ENCODE measurements at places on chromosomes 6 and 20. TPM values are rescaled to one million over a fixed set of nuclear protein-coding genes. Genes with fewer than 3 reads are reported as not detected.

The TMEM200A gene
- not detected for total RNA-seq

The CLPSL2 gene
- not detected for total RNA-seq

The GGTLC1 gene
- not detected for total RNA-seq

The CD24 gene
- total RNA-seq, result 0.30 TPM

The ZBTB12 gene
- total RNA-seq, result 0.57 TPM

The CLPSL1 gene
- total RNA-seq, result not detected

The SALL4 gene
- total RNA-seq, result not detected

The C20orf202 gene
- total RNA-seq, result not detected

The SLC35F1 gene
- total RNA-seq, result not detected

The COL12A1 gene
- total RNA-seq, result 0.05 TPM

The VGLL2 gene
- not detected for total RNA-seq

The DNAH8 gene
- 0.07 TPM for total RNA-seq

GRCh38 chr6:100370265-100370664 is 94.5 kb downstream of the SIM1 start:
- no peaks in the 10 kb centered on the region for H3K4me1 ChIP-seq
- H3K4me3 ChIP-seq, result no peak overlapping the region
- DNase-seq, result no peak
- H3K27ac ChIP-seq, result no peak overlapping the region
- H3K27me3 ChIP-seq, result no peaks in the 10 kb centered on the region
- H3K36me3 ChIP-seq, result no peaks in the 10 kb centered on the region

DNA sequence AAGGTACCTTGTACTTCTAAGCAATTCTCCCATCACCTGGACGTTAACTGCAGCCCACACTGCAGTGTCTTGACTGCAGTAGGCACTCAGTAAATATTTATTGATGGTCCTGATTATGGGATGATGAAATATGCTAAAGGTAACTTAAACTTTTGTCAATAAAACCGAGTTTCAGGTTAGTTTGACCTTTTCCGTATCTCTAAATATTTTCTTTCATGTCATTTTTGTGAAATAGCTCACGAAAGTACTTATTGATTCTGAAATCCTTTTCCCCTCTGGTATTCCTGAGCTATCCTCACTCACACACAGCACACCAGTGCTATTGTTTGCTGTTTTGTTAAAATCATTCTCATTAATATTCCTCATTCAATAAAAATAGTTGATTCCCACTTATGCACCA is 149.4 kb upstream of the ESR1 start:
- H3K36me3 ChIP-seq, result peaks cover 3% of the 10 kb centered on the region
- no peaks in the 10 kb centered on the region for H3K4me1 ChIP-seq
- H3K27ac ChIP-seq, result no peak overlapping the region
- peaks cover 11% of the 10 kb centered on the region for H3K27me3 ChIP-seq
- DNase-seq, result no peak

DNA sequence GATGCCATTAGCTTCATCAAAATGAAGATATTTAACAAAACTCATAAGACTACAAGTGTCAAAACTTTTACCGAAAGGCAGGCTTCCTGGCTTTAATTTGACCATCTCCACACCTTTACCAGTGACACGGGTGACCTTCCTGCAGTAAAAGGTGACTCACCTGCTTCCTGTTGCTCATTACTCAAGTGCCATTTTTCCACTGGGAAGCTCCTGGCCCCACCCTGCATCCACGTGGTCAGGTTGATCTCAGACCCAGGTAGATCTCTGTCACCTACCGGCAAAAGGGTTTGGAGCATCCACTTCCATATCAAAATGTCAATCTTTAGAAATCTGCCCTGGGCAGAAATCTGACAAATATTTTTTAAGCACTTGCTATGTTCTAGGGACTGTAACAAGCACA is 31.9 kb upstream of the CDH4 start:
- DNase-seq, result no peak
- H3K27ac ChIP-seq, result no peak overlapping the region
- H3K36me3 ChIP-seq, result no peaks in the 10 kb centered on the region
- H3K4me3 ChIP-seq, result no peak overlapping the region

DNA sequence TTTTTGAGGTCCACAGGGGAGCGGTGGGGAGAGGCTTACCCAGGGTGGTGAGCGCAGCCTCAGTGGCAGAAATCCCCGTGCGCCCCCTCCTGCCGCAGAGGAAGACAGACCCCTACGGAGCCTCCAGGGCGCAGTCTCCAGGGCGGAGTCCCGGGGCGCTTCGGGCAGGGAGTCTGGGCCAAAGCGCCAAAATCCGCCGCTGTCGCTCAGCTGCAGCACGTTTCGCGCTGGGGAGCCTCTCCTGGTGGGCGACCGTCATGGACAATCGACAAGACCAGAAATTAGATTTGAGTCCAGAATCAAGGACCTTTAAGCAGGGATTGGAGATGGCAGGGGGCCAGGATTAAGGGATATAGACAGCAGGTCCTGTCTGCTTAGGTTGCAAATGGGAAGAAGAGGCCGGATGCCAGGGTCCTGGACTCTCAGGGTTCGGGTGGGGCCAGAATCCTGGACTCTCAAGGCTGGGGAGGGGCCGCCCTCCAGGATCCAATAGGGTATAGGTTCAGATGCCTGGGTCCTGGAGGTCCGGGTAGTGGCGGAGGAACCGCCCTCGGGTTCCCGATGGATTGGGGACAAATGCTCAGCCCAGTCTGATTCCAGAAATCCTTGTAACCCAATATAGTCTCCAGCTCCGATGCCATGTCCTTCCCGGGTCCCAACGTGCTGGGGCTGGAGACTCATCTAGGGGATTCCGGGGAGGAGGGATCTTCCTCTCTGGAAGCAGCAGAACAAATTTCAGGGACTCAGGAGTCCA is 7.9 kb upstream of the HLA-E start:
- peak overlapping the region; percentile 38 for H3K4me3 ChIP-seq
- DNase-seq, result no peak
- H3K4me1 ChIP-seq, result peaks cover 23% of the 10 kb centered on the region
- no peaks in the 10 kb centered on the region for H3K36me3 ChIP-seq
- H3K27me3 ChIP-seq, result peaks cover 50% of the 10 kb centered on the region

GRCh38 chr6:22466665-22467245 is 102.6 kb upstream of the HDGFL1 start:
- no peak overlapping the region for H3K27ac ChIP-seq
- no peaks in the 10 kb centered on the region for H3K36me3 ChIP-seq
- no peaks in the 10 kb centered on the region for H3K27me3 ChIP-seq
- no peak for DNase-seq
- H3K4me3 ChIP-seq, result no peak overlapping the region

- no peak overlapping the region for H3K27ac ChIP-seq
- H3K27me3 ChIP-seq, result no peaks in the 10 kb centered on the region
- no peaks in the 10 kb centered on the region for H3K36me3 ChIP-seq
- no peak overlapping the region for H3K4me3 ChIP-seq
- DNase-seq, result no peak
Measured at GRCh38 chr6:131640100-131640499, 3.0 kb downstream of the ENPP3 start.

DNA sequence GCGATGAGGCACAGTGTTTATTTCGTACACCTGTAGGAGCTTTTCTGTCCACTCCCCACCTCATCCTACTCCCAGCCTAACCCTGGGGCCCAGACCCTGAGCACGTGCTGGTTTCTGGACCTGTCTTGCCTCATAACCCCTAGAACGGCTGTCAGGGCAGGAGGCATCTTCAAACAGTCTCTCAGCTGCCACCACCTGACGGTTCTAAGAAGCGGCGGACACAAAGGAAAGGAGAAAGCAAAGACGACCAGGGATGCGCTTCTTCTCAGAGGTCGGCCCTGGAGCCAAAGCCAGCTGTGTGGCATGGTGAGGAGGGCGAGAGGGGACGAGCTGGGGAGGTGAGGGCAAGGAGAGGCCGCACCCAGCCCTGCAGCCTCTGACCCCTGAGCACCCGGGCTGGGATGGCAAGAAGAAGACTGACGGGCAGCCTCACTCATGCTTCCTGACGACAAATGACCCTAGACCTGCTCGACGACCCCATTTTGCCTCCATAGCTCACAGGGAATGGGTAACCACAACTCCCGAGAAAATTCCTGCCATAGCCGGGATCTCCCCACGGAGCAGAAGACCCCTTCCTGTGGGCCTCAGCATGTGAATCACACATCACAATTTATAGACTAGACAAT is 62.1 kb downstream of the WDR27 start:
- no peaks in the 10 kb centered on the region for H3K4me1 ChIP-seq
- no peak overlapping the region for H3K27ac ChIP-seq
- H3K36me3 ChIP-seq, result peaks cover 6% of the 10 kb centered on the region
- H3K27me3 ChIP-seq, result no peaks in the 10 kb centered on the region
- DNase-seq, result no peak

DNA sequence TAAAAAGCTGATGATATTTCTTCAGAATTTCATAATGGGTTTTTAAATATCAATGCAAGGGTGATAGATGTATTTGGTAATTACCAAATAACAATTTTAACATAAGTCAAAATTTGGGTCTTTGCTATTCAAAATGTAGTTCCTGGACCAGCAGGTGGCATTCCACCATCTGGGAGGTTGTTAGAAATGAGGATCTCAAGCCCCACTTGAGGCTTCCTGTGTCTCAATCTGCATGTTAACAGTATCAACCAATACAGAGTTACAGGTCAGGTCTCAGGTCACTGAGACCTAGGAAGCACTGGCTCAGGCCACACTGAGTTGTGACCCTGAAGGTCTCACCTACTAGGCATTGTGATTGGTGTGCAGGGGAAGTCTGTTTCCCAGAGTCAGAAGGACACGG is 57.2 kb upstream of the MTRF1L start:
- H3K4me3 ChIP-seq, result no peak overlapping the region
- H3K27me3 ChIP-seq, result peaks cover 29% of the 10 kb centered on the region
- no peaks in the 10 kb centered on the region for H3K4me1 ChIP-seq
- H3K36me3 ChIP-seq, result no peaks in the 10 kb centered on the region
- no peak for DNase-seq

DNA sequence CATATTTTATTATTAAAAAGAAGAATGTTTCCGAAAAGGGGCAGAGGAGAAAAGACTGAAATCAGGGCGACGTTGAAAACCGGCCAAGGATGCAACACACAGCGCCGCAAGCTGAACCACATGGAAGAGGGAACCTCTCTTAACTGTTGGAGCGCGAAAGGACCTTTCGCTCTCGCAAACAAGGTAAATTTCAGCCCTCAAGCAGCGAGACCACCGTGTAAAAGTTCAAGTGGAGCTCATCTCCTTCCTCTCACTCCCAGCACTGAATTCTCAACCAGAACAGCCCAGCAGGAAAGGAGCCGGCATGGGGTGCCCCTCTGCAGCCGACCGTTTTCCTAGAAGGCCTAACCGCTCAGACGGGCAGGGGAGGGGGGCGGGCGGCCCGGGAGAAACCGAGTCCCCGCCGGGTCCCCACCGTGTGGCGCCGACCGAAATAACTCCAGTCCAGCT is 621 bp downstream of the GPR63 start:
- no peak overlapping the region for H3K27ac ChIP-seq
- peak overlapping the region; percentile 82 for H3K4me3 ChIP-seq
- H3K27me3 ChIP-seq, result peaks cover 53% of the 10 kb centered on the region
- peaks cover 10% of the 10 kb centered on the region for H3K4me1 ChIP-seq
- no peaks in the 10 kb centered on the region for H3K36me3 ChIP-seq

DNA sequence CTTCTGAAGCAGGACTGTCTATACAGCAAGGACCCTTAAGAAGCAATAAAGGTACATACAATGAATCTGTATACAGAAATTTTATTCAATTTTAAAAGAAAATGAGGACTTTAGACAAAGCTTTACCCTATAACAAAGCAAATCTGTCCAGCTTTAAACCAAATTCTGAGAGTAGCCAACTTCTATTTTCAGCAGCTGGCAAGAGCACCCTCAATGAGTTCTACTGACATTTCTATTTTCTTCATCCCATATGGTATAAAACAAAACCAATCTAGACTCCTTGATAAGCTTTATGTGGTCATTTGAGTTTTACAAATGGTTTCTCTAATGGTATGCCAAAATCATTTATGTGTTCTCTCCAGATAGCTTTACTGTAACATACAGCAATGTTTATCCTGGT is 12.7 kb downstream of the CPNE1 start:
- peaks cover 56% of the 10 kb centered on the region for H3K4me1 ChIP-seq
- no peaks in the 10 kb centered on the region for H3K27me3 ChIP-seq
- H3K27ac ChIP-seq, result no peak overlapping the region
- DNase-seq, result no peak
- peaks cover 19% of the 10 kb centered on the region for H3K36me3 ChIP-seq

GRCh38 chr20:36237477-36237876 is 1.2 kb downstream of the AAR2 start:
- peak overlapping the region; percentile 81 for H3K4me3 ChIP-seq
- H3K36me3 ChIP-seq, result peaks cover 6% of the 10 kb centered on the region
- peaks cover 36% of the 10 kb centered on the region for H3K4me1 ChIP-seq
- H3K27ac ChIP-seq, result peak overlapping the region; percentile 80

- no peaks in the 10 kb centered on the region for H3K27me3 ChIP-seq
- H3K4me1 ChIP-seq, result peaks cover 40% of the 10 kb centered on the region
- no peak overlapping the region for H3K27ac ChIP-seq
- peak; percentile 8 for DNase-seq
- H3K36me3 ChIP-seq, result no peaks in the 10 kb centered on the region
Measured at GRCh38 chr6:121652726-121653623, 217.5 kb downstream of the GJA1 start.

GRCh38 chr6:16436550-16436949 is 198.2 kb downstream of the GMPR start:
- peaks cover 75% of the 10 kb centered on the region for H3K4me1 ChIP-seq
- peak; percentile 74 for DNase-seq
- peak overlapping the region; percentile 89 for H3K27ac ChIP-seq
- H3K27me3 ChIP-seq, result no peaks in the 10 kb centered on the region
- H3K4me3 ChIP-seq, result peak overlapping the region; percentile 78

GRCh38 chr6:22024973-22025467 is 271.8 kb downstream of the PRL start:
- no peaks in the 10 kb centered on the region for H3K36me3 ChIP-seq
- peaks cover 25% of the 10 kb centered on the region for H3K4me1 ChIP-seq
- peaks cover 2% of the 10 kb centered on the region for H3K27me3 ChIP-seq
- no peak overlapping the region for H3K27ac ChIP-seq
- DNase-seq, result no peak
- H3K4me3 ChIP-seq, result no peak overlapping the region

DNA sequence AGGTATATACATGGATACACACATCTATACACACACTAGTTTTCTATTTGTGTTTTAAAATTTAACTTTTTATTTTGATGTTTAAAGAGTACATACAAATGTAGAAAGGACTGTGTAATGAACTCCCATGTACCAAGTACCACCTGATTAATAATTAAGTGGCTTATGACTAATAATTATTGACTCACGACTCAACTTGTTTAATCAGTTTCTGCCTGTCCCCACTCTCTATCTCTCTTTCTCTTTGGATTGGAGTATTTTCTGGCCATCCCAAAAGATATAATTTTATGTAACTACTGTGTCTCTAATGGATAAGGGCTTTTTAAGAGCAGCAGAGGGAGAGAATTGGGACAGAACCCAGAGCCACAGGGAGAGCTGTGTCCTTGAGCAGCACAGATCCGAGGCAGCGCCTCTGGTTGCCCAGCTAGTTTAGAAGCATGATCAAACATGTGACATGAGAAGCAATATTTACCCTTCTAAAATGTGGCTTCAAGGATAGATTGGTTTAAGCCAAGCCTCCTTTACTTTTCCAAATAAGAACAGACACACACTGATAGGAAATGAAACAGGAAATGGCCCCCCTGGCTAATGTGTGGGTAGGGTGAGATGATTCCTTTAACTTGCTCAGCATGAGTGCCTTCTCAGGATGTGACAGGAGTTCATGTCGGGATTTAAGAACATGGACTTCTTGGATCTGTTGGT is 81.0 kb downstream of the ERMARD start:
- no peak overlapping the region for H3K4me3 ChIP-seq
- H3K27ac ChIP-seq, result no peak overlapping the region
- no peaks in the 10 kb centered on the region for H3K36me3 ChIP-seq

GRCh38 chr20:41051009-41051825 is 22.6 kb downstream of the TOP1 start:
- H3K36me3 ChIP-seq, result peaks cover 20% of the 10 kb centered on the region
- H3K27ac ChIP-seq, result peak overlapping the region; percentile 40
- H3K4me1 ChIP-seq, result peaks cover 92% of the 10 kb centered on the region
- H3K27me3 ChIP-seq, result no peaks in the 10 kb centered on the region
- DNase-seq, result no peak

- H3K4me3 ChIP-seq, result no peak overlapping the region
- H3K27me3 ChIP-seq, result peaks cover 5% of the 10 kb centered on the region
- DNase-seq, result no peak
- no peaks in the 10 kb centered on the region for H3K36me3 ChIP-seq
Measured at GRCh38 chr6:110447761-110448160, 28.7 kb downstream of the SLC22A16 start.
